ENCODE measurements at places on chromosomes 1 and 21.
A peak's percentile ranks its signal among the peaks of the same experiment; 100 is the strongest.

DNA sequence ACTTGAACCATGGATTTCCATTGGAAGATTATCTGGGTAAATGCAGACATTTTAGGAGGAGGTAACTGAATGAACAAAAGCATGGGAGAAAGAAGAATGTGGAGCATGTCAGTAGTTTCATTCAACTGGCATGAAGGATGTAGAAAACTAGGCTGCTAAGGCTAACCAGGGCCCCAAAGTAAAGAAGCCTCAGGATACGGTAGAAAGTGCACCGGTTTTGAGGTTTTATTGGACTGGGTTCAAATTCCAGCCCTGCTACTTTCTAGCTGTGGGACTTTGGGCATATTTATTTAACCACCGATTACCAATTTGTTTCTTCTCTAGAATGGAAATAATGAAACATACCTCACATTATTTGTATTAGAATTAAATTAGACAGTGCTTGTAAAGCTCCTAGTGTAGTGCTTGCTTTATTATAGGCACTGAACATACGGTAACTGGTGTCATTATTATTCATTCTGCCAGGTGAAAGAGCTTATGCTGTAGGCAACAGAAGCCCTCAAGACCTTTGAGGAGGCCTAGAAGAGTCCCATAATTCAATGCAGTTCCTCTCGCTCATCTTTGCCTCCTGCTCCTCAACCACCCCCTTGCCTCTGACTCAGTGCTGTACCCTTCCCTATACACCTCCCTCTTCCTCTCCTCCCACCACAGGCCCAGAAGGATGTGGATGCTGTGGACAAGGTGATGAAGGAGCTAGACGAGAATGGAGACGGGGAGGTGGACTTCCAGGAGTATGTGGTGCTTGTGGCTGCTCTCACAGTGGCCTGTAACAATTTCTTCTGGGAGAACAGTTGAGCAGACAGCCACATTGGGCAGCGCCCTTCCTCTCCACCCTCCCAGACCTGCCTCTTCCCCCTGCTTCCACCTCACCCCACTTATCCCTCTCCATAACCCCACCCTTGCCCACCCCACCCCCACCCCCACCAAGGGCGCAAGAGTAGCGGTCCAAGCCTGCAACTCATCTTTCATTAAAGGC lies 2.5 kb upstream of the CHTOP start:
- no peaks in the 10 kb centered on the region for H3K27me3 ChIP-seq
- no peak for DNase-seq
- peaks cover 65% of the 10 kb centered on the region for H3K4me1 ChIP-seq
- H3K4me3 ChIP-seq = no peak overlapping the region
- H3K36me3 ChIP-seq = peaks cover 8% of the 10 kb centered on the region
- no peak overlapping the region for H3K27ac ChIP-seq

GRCh38 chr1:179757933-179758332 lies 14.8 kb downstream of the FAM163A start:
- peak; percentile 89 for DNase-seq
- H3K27me3 ChIP-seq = no peaks in the 10 kb centered on the region
- H3K4me1 ChIP-seq = peaks cover 7% of the 10 kb centered on the region
- no peak overlapping the region for H3K27ac ChIP-seq
- no peak overlapping the region for H3K4me3 ChIP-seq

DNA sequence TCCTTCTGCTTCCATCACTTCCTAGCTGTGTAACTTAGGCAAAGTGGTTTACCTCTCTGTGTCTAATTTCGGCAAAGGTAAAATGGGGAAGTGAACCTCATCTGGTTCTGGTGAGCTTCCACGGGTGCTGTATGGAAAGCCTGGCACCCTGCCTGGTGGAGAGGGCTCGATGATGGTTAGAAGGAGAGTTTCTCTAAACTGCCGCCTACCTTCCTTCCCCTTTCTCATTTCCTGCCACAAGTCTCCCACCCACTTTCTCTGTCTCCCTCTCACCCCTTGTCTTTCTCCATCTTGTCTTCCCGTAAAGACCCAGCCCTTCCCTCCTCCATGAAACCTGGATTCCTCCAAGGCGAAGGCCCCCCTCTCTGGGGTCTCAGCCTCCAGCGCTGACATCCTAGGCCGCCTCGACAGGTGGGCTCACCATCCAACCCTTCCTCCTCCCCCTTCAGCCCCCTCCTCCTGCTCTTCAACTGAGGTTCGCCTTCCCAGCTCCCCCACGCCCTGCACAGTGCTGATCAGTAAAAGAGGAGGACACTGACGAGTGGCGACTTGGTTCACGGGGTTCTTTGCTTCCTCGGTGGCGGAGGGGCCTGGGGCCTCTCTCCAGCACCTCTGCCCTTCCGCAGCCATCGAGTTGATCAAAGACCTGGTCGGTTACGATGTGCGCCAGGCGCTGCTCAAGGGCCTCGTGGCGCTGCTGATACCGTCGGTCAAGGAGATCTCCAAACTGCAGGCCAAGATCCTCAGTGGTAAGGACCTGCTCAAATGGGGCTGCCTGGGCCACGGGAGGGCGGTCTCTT lies 7.3 kb downstream of the RNU5D-1 start:
- H3K27me3 ChIP-seq = no peaks in the 10 kb centered on the region
- H3K4me3 ChIP-seq = no peak overlapping the region
- DNase-seq = peak; percentile 22
- H3K36me3 ChIP-seq = no peaks in the 10 kb centered on the region
- no peaks in the 10 kb centered on the region for H3K4me1 ChIP-seq

- no peaks in the 10 kb centered on the region for H3K4me1 ChIP-seq
- DNase-seq = peak; percentile 7
- H3K4me3 ChIP-seq = no peak overlapping the region
- no peaks in the 10 kb centered on the region for H3K36me3 ChIP-seq
- no peaks in the 10 kb centered on the region for H3K27me3 ChIP-seq
These were observed 318.4 kb upstream of the RGS18 start for GRCh38 chr1:191839891-191840290.

- H3K27me3 ChIP-seq = no peaks in the 10 kb centered on the region
- peaks cover 18% of the 10 kb centered on the region for H3K4me1 ChIP-seq
- no peaks in the 10 kb centered on the region for H3K36me3 ChIP-seq
- DNase-seq = peak; percentile 77
- no peak overlapping the region for H3K27ac ChIP-seq
- no peak overlapping the region for H3K4me3 ChIP-seq
These were observed 98.0 kb downstream of the ETS2 start for GRCh38 chr21:38903690-38904139.

GRCh38 chr1:12081648-12082396 lies 18.7 kb downstream of the TNFRSF8 start:
- no peak overlapping the region for H3K27ac ChIP-seq
- H3K4me3 ChIP-seq = no peak overlapping the region
- no peak for DNase-seq
- no peaks in the 10 kb centered on the region for H3K4me1 ChIP-seq
- H3K36me3 ChIP-seq = no peaks in the 10 kb centered on the region

DNA sequence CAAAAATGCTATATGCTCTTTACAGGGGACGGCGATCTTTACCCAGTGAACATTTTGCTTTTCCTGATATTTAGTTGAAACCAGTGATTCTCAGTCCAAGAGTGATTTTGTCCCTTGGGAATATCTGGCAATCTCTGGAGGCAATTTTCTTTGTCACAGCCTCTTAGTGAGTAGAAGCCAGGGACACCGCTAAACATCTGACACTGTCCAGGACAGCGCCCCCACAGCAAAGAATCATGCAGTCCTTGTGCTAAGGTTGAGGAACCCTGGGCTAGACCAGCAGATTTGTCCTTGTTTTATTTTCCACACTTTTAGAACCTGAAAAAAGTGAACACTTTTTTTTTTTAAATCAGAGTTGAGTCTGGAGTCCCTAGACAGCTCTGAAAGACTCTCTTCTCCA lies 13.1 kb downstream of the EVA1C start:
- H3K27me3 ChIP-seq = no peaks in the 10 kb centered on the region
- no peak overlapping the region for H3K4me3 ChIP-seq
- no peaks in the 10 kb centered on the region for H3K36me3 ChIP-seq

- no peaks in the 10 kb centered on the region for H3K4me1 ChIP-seq
- DNase-seq = peak; percentile 35
- H3K36me3 ChIP-seq = no peaks in the 10 kb centered on the region
- no peak overlapping the region for H3K4me3 ChIP-seq
- no peaks in the 10 kb centered on the region for H3K27me3 ChIP-seq
These were observed 496.1 kb downstream of the LRRIQ3 start for GRCh38 chr1:73701826-73702225.

GRCh38 chr1:235883261-235883927 lies 16.7 kb upstream of the LYST start:
- no peaks in the 10 kb centered on the region for H3K27me3 ChIP-seq
- DNase-seq = peak; percentile 76
- H3K36me3 ChIP-seq = no peaks in the 10 kb centered on the region

GRCh38 chr21:33762803-33763581 lies 120.7 kb downstream of the ITSN1 start:
- H3K27me3 ChIP-seq = no peaks in the 10 kb centered on the region
- peaks cover 10% of the 10 kb centered on the region for H3K4me1 ChIP-seq
- peaks cover 13% of the 10 kb centered on the region for H3K36me3 ChIP-seq
- no peak overlapping the region for H3K4me3 ChIP-seq
- no peak overlapping the region for H3K27ac ChIP-seq

DNA sequence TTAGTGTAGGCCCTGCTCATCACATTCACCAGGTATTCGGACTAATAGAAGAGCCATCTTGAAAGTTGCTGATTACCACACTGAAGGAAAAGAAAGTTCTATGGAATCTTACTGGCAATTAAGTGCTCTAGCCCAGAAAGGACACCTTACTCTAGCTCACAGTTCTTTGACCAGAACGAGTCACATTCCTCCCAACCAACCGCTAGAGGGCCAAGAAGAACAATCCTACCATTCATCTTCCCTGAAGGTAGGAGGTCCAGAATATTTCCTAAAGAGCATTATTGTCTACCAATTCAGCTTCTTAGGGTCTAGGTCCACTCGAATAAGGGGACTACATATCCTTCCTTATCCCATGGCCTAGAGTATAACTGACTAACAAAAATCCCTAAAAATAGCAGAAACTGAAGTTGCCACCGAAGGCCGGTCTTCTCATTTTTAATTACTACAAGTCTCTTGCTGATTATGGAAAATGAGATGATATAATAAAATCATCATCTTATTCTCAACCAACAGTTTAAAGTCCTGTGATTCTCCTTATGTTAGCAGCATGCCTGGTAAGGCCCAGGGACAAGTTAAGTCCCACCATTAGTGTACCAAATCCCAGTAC lies 2.7 kb upstream of the FMO1 start:
- no peak overlapping the region for H3K4me3 ChIP-seq
- H3K27me3 ChIP-seq = peaks cover 2% of the 10 kb centered on the region
- H3K4me1 ChIP-seq = no peaks in the 10 kb centered on the region
- H3K27ac ChIP-seq = no peak overlapping the region
